ENCODE measurements at places on chromosomes 3 and 15.

GRCh38 chr3:140468407-140468806, 209.5 kb upstream of the TRIM42 start:
- no peak for DNase-seq

DNA sequence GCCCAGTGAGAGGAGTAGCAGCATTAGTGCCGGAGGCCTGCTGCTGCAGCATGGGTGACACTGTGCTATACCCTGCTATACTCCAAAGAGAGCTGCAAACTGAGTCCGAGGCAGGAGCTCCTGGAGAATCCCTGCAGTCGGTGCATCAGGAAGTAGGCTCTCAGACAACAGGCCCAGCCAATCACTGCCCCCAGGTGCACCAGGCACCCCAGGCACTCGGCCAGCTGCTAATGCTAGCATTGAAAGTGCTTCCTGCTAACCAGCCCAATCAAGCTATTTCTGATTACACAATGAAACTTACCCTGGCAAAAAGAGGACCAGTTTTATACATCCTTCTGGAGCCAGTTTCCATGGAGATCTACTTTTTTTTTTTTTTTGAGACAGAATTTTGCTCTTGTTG, 45.6 kb upstream of the IREB2 start:
- no peak for DNase-seq

DNA sequence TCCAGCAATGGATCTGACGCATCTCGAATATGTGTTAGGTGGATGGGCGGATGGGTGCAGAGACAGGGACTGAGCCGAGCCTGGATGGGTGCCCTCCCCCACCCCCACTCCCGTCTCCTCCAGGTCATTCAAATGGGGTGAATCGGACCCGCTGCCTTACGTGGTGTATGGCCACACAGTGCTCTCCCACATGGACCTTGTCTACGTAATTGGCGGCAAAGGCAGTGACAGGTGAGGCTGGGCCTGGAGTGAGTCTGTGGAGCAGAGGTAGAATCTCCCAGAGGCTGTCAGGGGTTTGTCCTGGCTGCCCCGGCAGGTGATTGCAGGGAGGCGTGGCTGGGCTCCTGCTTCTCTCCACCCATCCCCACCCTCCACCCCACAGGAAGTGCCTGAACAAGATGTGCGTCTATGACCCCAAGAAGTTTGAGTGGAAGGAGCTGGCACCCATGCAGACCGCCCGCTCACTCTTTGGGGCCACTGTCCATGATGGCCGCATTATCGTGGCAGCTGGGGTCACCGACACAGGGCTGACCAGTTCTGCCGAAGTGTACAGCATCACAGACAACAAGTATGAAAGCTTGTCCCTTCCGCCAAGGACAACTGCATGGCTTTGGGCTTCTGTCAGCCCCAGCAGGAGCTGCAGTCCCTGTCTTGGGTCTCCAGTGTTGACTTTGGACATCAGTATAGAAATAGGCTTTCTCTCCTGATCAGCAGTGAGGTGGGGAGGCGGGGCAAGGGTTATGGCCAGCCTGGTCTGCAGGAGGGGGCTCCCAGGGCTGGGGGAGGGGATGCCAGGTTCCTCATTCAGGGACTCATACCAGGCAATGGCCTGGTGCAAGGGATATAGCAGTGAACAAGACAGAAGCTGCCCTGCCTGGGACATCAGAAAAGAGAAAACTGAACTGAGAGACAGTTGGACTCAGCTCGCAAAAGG, 3.4 kb downstream of the KLHL40 start:
- no peak for DNase-seq

DNA sequence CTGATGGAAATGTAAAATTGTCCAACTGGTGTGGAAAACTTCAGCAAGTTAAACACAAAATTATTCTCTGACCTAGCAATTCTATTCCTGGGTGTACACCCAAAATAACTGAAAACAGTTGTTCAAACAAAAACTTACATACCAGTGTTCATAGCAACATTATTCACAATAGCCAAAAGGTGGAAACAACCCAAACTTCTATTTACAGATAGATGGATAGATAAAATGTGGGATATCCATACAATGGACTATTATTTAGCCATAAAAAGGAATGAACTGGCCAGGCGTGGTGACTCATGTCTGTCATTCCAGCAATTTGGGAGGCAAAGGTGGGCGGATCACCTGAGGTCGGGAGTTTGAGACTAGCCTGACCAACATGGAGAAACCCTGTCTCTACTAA, 6.9 kb upstream of the VWA5B2 start:
- DNase-seq, result no peak

DNA sequence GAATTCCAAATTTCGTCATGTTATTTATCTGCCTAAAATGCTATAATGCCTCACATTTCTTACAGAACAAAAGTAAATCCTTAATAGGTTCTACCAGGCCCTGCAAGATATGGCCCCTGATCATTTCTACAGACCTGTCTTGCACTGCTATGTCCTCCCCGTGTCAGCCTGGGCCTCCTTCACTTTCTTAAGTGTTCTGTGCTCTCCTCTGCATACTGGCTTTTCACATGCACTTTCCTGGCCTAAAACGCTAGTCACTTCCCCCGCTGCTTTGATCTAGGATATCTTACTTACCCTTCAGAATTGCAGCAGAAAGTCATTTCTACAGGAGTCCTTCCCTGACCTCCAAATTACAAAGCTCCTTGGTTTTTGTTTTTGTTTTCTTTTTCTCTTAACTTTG, 551.3 kb downstream of the NSUN3 start:
- DNase-seq, result no peak

- DNase-seq, result no peak
These were observed 19.0 kb downstream of the RPL39L start for GRCh38 chr3:187120326-187120725.

DNA sequence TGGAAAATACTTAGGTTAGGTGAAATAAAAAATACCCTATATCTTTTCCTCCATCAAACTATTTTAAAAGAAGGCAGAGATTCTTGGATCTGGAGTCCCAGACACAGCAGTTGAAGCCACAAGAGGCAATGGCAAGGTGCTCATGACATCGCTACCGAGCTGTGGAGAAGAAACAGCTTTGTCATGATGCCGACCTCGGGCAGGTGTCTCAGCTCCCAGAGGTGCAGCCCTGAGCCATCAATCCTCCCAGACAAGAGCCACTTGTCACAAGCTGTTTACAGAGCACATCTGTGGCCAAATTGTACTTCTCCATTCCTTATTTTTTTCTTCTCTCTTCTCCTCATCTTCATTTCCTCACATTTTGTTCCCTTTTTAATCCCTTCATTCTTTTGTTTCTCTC, 50.8 kb downstream of the GPR176 start:
- DNase-seq, result no peak

GRCh38 chr15:52464478-52464877, 64.2 kb downstream of the MYO5A start:
- no peak for DNase-seq

GRCh38 chr15:73127302-73127936, 75.2 kb downstream of the NEO1 start:
- DNase-seq, result peak; percentile 32

DNA sequence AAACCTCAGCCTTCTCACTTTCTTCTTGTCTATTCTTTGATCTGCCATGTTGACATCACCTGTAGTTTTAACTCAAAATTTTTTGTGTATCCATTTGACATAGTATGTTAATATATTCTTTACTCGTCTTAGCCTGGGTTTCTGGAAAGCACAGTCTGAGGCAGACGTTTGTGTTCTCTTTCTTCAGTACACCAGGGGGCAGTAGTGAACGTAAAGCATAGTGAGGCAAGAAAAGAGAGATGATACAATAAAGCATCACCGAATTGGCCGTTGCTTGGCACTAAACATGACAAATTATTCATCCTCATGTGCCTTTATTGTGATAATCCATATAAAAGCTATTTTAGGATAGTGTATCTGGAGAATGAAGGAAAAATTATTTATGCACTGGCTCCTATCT, 141.0 kb upstream of the MYRIP start:
- DNase-seq, result no peak

- no peak for DNase-seq
These were observed 485.7 kb upstream of the ZNF385D start for GRCh38 chr3:22236490-22237270.

DNA sequence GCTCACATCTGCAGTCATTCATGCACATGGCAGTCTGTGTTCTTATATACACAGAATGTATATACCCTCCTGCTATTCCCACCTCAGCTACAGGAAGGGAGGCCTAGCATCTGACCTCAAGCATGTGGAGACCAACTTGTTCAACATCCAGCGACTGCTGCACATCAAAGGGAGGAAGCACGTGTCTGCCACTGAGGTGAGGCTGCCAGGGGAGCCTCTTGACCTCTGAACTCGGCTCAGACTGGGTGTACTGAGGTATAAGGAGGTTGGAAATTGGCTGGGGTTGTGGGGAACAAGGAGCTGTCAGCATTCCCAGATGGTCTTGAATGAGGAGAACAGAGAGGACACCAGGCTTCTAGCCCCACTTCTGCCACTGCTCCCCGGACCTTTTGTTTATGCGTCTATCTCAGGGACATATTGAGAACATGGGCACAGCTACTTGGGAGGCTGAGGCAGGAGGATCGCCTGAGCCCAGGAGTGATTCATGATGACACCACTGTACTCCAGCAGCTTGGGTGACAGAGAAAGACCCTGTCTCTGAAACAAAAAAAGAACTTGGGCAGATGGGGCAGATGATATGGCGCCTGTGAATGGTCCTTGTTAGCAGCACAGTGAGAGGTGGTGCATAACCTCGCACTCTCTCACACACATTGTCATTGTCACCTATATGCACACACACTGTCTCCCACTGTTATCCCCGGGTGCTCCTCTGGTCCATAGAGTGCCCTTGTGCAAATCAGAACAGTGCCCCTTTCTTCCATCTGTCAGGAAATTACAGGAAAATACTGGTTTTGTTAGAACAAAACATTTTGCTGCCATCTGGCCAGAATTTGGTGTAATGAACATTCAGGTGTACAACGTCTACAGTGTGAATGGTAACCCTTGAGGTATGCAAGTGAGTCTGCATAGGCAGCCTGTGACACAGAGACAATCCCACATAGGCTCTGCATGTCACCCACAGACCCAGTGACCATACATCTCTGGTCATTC, 5.4 kb downstream of the VILL start:
- no peak for DNase-seq

GRCh38 chr3:78941587-78941986, 826.2 kb downstream of the ROBO1 start:
- peak; percentile 2 for DNase-seq

DNA sequence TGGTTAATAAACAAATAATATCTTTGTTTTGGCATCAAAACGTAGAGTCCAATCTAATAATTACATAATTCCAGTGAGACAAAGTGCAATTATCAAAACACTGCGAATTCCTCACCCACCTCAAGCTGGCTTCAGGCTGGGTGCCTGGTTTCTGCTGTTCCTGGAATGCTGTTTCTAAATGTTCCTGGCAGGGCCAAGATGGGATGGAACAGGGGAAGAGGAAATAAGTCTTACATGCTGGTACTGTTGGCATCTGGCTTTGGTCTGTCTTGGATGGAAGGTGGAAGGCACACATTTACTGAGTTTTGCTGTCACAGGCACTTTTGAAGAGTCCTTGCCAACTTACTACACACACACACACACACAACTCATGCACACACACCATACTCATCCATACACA, 101.9 kb upstream of the SLCO3A1 start:
- no peak for DNase-seq

DNA sequence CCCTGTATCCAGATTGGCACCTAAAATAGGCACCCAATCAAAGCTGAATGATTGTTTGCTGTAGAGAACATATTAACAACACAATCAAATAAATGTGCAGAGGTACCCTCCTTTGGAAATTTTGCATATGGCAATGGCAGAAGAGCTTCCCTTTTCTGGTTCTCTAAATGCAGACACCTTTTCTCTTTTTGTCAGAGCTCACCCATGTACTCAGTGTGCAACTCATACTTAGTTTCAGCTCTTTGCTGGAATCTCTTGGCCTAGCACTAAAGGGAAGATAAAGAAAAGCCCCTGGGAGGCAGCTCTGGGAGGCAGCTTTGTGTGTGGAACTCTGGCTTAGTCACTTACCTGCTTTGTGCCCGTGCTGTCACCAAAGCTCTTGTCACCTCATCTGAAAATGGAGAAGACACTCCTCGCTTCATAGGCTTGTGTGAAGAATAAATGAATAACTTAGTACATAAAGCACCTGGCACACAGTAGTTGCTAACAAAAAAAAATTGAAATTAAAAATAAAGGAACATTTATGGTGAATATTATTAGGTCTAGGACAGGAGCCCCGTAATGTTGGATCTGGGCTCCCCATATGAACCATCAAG, 28.8 kb downstream of the ST6GAL1 start:
- no peak for DNase-seq

DNA sequence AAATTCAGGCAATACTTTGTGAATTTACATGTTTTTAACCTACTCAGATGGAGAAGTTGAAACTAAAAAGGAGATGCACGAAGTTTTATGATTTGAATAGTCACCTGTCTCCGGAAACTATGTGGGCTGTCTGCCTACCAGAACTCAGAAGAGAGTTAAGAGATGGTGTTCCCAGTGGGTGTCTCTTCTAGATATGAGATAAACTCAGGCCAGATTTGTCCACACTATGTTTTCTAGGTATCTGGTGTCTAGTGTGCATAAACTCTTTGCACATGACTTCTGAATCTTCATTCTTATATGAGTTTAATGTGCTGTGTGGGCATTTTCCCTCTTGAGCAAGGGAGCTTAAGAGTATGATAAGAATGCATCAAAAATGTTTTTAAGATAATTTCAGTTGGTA, 222.8 kb downstream of the FOXP1 start:
- DNase-seq, result no peak

DNA sequence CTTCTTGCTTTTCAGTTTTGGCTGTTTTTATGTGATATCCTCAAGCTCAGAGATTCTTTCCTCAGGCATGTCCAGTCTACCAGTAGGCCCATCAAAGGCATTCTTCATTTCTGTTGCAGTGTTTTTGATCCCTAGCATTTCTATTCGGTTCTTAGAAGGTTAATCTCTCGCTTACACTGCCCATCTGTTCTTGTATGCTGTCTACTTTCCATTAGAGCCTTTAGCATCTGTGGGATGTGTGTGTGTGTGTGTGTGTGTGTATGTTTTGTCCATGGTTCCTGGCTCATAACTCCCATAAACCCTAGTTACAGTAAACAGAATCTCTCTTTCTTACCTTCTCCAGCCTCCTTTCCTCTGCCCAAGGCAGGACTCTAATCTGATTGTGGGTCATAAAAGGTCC, 5.1 kb upstream of the SLC22A13 start:
- DNase-seq, result no peak

GRCh38 chr15:81043281-81043934, 42.7 kb downstream of the TLNRD1 start:
- DNase-seq, result no peak

- DNase-seq, result no peak
These were observed 90.4 kb upstream of the SLC2A2 start for GRCh38 chr3:171116824-171117395.

DNA sequence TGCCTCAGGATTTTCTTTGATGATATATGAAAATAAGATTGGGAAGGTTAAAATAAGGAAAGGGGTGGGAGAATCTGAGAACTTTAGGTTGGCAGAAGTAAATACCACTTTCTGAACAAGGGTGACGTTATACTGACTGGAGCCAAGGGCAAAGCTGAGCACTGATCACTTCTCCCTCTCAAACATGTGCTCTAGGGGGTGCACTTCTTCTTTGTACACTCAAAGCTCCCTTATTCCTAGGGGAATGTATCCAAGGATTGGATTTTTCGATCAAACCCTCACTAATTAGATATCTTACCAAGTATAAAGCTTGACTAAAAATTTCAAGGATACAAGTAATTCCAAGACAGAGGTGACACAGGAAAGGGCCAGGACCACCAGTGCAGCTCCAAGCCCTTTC, 243.9 kb upstream of the UMPS start:
- no peak for DNase-seq

Measured in Panc1 (cell line).